Kidney epithelial cell (primary cell): ENCODE measurements at places on chromosomes 6 and 20. TPM values are rescaled to one million over a fixed set of nuclear protein-coding genes. Genes with fewer than 3 reads are reported as not detected.
A peak's percentile ranks its signal among the peaks of the same experiment; 100 is the strongest.

Gene ZBTB12
- total RNA-seq = 3.0 and 4.9 TPM in 2 replicates

Gene SIGLEC1
- not detected in 2 replicates for total RNA-seq

Gene ESR1
- not detected in 2 replicates for total RNA-seq

Gene POPDC3
- total RNA-seq = 0.58 and 0.82 TPM in 2 replicates

Gene GPRC6A
- total RNA-seq = not detected in 2 replicates

Gene FAM229B
- 3.6 and 13.0 TPM in 2 replicates for total RNA-seq

Gene SLC35D3
- total RNA-seq = not detected in 2 replicates

- DNase-seq = no peak
These were observed 23.2 kb downstream of the WFDC3 start for GRCh38 chr20:45768479-45768878.

- DNase-seq = no peak
These were observed 24.6 kb upstream of the ADGB start for GRCh38 chr6:146574211-146574610.

DNA sequence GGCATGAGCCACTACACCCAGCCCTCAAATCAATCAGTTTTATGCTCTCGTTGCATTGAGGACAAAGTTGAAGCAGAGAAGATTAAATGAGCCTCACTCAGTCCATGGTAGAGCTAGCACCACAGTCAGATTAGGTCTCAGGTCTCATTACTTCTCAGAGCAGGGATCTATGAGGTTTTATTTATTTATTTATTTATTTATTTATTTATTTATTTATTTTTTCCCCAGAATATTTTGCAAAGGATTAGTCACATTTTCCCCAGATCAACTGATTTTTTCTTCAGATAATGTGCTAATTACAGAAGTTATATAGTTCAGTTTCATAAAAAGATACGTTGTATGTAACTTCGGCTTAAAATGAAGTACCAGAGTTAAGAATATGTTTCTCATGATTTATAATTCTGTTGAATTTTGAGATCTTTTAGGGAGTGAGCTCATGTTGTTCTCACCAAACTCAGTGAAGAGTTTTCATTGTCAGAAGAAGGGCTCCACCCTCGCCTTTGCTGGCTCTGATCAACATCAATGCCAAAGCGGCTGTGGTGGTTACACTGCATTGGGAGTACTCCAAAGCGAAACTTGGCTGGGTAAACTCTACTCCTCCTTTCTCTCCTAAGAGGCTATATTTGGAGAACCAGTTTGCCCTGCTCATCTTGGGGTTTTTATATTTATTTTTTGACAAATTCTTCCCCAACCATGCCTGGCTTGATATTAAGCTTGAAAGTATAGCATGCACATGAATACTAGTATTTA lies 12.9 kb upstream of the ID4 start:
- no peak for DNase-seq

DNA sequence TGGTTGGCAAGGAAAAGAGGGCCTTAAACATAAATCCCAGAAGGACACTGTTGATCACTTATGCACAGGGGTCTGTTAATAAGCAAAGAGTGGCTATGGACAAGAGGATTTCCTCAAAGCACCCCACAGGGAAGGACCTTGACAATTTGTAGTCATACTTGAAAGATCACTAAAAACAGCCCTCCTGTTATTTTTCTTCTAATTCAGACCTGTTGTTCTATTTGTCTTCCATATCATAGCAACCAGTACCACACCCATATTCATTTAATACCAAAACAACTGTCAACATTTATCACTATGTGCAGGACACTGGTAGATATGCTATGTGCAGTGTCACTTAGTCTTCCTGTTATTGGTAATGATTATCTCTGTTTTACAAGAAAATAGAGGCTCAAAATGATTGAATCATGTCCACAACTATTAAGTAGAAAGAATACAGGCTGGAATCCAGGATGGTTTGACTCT lies 3.2 kb upstream of the DYNLRB1 start:
- DNase-seq = no peak

DNA sequence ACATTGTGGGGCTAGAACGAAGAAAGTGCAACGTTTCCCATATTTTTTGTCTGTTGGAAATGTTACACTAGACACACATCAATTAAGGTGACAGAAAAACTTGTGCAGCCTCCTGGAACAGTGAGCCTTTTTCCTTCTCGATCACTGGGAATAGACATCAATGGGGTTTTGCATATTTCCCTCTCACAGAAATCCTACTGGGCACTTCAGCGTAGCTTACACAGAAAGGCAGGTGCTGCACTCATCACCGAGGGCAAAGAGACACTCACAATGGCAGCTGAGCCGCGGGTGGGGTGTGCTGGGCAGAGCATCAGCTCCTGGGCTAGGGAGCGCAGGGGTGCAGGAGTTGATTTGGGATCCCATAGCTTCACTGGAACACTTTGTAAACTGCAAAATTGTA lies 64.5 kb downstream of the THBS2 start:
- DNase-seq = no peak

DNA sequence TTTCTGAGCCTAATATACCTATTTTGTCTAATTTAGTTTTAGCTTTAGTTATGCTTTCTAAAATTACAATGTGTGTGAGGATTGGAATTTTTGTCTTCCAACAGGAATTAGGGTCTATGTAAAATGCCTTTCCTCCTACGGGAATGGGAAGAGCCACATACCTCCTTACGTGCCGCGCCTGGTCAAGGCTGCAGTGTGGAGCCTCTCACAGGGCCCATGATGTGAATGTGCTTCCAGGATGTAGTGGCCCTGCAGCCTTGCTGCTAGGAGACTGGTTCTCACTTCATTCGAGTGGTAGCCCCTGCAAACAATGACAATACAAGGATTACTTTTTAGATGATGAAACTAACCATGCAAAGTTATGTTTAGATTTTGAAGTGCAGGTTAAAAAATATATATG lies 110.2 kb downstream of the SOBP start:
- DNase-seq = no peak

DNA sequence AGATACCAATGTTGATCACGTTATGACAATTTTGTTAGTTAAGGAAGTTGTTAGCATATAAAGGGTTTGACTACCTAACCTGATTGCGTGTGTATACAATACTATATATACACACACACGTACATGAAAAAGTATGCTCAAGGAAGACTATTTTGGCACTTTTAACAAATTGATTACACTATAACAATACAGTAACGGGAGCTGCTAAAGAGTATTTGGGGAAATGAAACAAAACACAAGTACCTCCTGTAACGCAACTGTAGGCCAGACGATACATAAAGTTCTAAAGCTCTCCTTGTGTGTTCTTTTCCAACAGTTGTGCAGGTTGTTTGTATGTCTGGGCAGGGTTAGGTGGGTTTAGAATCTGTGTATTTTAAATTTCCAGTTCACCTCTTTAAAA lies 98.7 kb downstream of the PLEKHG1 start:
- DNase-seq = no peak

- peak; percentile 80 for DNase-seq
These were observed 177.8 kb upstream of the ECI2 start for GRCh38 chr6:4313044-4313686.

GRCh38 chr6:138261116-138261780 lies 43.0 kb upstream of the PBOV1 start:
- no peak for DNase-seq

- no peak for DNase-seq
These were observed 394.6 kb upstream of the JARID2 start for GRCh38 chr6:14851281-14851680.

- no peak for DNase-seq
These were observed 28.7 kb downstream of the MYB start for GRCh38 chr6:135209803-135210202.

DNA sequence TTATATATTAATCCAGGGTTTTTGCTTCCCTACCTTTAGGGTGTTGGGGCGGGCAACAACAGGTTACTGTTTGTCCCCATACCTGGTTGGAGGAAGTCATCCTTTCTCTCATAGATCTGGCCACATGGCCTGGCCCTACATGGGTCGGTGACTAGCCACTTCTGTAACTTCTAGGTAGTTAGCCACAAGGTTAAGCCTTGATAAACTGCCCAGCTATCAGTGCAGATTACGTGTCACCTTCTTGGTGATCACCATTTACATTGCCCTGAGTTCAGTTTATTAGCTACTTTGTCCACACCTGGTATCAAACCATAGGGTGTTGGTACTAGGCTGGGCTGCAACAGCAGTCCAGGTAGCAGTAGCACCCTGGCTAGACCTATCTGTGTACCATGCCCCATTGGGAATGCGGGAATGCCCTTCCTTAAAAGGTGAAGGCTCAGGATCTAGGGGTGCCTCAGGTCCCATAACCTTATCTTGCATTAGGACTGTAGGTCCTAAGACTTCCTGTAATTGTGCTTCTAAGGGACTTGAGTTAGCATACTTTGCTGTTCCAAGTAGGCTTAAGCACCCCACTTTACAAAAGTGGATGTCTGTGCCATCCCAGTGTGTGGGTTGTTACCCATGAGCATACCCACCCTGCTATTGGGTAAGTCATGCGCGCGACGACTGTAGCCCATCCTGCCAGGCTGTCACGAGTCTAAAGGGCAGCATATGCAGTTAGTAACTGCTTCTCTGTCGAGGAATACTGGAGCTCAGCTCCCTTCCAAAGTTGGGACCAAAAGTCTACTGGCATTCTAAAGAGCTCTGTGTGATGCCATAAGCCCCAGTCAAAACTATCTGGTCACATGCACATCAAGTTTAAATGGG lies 5.2 kb downstream of the ZKSCAN3 start:
- DNase-seq = no peak

GRCh38 chr20:58650181-58650775 lies 805 bp upstream of the STX16 start:
- no peak for DNase-seq

DNA sequence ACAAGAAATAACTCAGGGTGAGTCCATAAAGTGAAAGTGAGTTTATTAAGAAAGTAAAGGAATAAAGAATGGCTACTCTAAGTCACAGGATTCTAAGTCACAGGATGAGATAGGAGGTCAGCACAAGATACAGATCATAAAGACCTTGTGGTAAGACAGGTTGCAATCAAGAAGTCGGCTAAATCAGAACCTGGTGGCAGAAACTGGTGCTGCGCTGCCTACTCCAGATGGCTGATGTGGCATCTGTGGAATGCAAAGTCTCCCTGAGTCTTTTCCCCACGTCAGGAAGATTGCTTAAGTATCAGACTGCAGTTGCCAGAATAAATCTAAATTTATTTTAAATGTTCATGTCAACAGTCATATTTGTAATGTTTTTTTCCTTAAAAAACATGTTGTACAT lies 10.7 kb upstream of the KCNK15 start:
- no peak for DNase-seq

DNA sequence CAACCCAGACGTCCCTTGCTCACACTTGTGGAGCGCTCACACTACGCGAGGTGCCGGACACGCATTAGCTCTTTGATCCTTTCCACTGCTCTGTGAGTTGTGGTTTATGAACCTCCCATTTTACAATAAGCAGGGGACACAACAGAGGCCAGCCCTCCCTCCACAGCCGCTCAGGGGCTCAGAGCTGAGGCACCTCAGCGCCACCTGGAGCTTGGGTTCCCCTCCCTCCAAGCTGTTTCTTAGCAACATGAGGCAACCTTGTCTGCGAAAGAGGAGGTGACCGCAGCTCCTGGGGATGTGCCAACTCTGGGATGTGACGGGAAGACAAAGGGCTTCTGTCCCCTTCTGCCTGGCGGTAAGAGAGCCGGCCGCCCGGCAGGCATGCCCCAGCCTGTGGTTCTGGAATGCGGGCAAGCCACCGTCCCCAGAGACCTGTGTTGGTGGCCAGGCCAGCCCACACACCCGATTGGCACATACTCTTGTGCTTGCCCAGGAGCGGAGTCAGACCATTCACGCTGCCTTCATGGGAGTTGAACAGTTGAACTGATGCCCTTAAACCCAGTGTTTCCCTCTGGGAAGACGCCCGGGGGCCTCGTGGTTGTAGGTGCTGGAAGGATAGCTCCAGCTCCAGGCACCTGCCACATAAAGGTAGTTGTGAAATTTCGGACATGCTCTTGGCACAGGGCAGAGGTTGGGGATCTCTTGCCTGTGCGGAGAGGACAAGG lies 44.5 kb downstream of the RBM38 start:
- DNase-seq = peak; percentile 59

DNA sequence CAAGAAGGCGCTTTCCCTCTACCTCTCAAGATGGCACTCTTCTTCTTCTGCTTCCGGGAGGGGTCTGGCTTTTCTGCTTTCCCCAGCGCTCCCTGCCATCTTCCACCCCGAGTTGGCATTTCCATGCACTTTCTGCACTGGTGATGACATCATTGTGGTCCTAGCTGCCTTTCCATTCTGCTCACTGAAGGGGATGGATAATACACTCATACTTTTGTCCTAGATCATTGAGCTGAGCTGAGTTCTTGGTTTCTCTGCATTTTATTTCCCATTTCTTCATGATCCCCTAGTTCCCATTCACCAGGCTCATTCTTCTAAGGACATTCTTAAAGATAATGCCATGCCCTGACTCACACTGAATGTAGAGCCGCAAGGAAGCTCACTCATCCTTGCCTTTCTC lies 96.7 kb downstream of the EDN1 start:
- no peak for DNase-seq

GRCh38 chr6:157728183-157728881 lies 94.7 kb upstream of the SNX9 start:
- DNase-seq = no peak

DNA sequence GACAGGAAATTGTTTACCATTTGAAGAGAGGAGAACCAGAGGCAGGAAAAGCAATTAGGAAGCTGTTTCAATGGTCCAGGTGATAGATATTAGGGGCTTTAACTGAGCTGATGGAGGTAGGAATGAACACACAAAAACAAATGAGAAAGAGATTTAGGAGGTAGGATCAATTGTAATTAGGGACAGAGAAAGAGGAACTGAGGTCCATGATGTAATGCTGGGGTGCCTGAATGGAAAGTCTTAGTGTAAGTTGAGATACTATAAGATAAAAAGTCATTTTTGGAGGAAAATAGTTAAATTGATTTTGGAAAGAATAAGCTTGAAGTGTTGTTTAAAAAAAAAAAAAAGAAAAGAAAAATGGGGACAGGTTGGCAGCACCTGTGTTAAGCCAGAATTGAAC lies 58.5 kb upstream of the B3GAT2 start:
- no peak for DNase-seq

DNA sequence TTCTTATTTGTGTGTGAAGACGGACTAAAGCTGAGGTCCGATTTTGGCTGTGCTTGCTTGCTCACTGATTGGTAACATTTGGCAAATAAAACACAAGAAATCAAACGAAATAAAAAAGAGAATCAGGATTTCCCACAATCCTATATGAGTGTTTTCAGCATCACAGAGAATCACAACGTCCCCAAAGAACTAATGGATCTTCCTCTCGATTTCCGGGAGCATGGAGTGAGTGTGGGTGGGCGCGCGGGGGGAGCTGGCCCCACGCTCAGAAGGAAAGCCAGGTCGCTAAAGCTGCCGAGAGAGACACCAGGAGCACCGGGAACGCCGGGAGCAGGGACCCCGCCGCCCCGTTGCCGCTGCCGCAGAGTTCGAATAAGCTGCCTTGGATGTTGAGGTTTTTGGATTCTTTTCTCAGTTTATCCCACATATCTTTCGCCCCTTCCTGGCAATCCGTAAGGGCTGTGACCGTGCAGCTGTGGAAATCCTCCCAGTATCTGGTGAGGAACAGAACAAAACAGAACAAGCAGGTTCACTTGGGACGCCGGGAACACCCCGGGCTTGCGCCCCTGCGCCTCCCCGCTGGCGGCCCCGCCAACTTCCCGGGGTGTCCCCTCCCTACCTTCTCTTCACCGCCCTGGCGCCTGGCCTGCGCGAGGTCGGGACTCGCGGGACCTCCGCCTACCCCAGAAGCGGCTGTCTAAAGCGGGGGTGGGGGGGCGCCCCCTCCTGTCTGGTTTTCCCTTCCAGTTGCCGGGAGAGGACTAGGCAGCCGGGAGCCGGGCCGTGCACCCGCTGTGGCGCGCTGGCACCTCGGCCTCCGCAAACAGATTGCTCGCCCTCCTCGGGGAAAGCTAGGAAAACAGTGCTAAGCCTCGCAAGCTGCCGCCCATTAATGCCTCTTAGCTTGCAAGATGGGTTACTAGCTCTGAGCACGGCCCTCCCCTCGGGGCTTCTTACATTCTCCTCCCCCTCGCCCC lies 7.7 kb downstream of the NRN1 start:
- DNase-seq = no peak
